ENCODE measurements at places on chromosomes 11 and 22.

DNA sequence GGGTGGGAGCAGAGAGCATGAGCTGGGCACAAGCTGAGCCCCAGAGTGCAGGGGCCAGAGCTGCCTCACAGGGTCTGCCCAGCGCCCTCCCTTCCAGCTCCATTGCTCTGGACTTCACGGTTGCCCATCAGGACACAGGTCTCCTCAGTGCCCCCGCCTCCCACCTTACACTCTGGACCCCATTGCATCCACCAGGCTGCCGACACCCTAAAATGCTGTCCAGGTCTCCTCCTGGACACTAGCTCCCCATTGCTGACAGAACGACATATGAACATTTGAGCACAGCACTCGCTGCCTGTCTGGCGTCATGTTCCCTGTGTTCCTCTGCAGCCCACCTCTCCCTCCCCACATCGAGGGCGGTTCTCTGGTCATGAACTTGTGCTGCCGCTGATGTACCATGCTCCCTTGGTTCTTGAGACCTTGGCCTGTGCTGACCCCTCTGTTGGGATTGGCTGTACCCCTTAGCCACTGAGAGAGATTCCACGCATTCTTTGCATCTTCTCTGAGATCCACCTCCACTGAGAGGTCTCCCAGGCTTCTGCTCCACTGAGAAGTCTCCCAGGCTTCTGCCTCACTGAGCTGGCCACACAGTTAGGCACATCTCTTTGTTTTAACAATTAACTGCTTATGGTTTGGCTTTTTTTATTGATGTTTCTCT lies 34.2 kb upstream of the NECTIN1 start:
- DNase-seq = no peak

GRCh38 chr11:122285070-122285988 lies 169.3 kb upstream of the BLID start:
- no peak for DNase-seq

- DNase-seq = no peak
Observed at GRCh38 chr11:122517403-122518379, 137.8 kb upstream of the UBASH3B start.

GRCh38 chr11:62340269-62340901 lies 3.1 kb downstream of the ASRGL1 start:
- DNase-seq = peak; percentile 16

DNA sequence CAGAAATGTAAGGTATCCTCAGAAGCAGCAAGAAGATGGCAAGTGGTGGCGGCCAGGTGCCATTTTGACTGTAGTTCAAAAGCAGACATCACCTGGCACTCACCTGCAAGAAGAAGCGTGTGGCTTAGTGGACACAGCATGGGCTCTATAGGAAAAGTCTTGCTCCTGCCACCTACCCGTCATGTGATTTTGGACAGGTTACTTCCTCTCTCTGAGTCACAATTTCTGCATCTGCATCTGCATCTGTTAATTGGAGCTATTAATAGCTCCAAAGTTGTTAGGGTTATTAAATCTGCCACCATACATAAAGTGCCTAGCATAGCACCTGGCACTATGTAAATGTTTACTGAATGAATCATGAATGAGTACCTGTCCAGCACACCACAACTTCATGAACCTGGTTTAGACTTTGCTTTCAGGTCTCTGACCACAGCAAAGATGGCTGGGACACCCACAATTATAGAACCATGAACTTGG lies 16.8 kb downstream of the RAB30 start:
- no peak for DNase-seq

DNA sequence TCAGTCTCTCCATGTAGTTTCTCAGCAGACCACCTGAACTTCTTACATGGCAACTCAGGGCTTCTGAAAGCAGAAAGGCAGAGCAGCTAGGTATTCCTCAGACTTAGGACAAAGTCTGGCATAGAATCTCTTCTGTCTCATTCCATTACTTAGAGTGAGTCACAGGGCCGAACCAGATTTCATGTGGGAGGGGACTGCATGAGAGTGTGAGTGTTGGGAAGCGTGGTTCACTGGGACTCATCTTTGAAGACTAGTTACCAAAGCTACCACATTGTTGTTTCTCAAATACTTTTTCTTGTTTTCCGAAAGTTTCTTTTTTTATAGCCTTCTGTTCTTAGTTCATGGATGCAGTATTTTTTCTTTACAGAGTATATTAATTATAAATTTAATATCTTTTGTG lies 36.1 kb upstream of the SCN3B start:
- DNase-seq = no peak

- DNase-seq = no peak
Observed at GRCh38 chr11:82944198-82944597, 42.7 kb downstream of the DDIAS start.

GRCh38 chr11:17610085-17610894 lies 63.2 kb downstream of the OTOG start:
- DNase-seq = no peak

GRCh38 chr22:46665151-46665695 lies 45.0 kb downstream of the GRAMD4 start:
- no peak for DNase-seq

- DNase-seq = no peak
Observed at GRCh38 chr11:104221455-104221854, 57.5 kb upstream of the PDGFD start.

DNA sequence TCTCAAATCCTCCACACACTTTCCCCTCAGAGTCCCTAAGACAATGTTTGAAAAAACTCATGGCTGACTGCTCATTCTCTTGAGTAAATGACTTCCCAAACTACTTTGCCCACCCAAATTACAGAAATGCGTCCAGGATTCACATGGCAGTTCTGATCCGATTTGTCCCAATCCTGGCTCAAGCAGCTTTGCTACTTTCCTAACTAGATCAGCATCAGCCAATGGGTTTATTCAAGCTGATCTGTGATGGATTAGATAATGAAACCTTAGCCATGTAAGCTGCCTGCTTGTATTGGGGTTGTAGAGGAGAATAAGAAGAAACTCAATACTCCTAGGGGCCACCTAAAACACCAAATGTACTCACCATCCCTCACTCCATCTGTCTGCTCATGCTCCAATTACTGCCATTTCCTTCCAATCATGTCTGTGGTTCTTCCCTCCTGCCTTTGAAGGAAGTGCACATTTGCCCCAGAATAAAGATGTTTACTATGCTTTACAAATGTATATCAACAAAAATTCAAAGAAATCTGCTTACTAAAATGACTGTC lies 6.9 kb downstream of the RBFOX2 start:
- no peak for DNase-seq

DNA sequence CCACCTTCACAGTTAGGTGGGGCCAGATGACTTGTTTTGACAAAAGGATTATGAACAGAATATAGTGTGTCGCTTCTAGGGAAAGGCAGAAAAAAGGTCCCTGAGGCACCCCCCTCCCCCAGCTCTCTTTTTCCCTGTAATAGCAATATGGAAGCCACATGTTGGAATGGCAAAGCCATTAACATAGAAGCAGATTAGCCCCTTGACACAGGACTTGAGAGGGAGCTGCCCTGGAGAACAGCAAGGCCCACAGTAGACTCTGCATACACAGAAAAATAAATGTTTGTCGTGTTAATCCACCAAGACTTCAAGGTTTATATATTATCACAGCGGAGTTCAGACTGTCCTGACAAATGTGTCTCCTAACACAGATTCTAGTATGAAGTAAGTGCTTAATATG lies 1222.9 kb downstream of the LRRC4C start:
- DNase-seq = no peak

DNA sequence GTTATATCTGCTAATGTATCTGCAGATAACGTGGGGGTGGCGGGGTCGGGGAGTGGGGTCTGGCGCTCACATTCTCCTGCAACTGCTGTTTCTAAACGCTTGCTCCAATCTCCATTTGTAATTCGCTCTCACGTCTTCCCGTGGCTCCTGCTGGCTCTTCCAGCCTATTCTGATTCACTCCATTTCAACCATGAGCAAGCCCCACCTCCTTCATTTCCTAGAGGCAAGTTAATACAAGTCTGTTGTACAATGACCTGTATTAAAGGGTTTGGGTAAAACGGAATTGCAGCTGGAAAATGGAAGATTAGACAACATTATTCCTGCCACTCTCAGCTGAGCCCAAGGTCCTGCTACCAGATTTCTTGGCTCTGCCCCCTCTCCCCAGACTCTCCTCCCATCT lies 132.3 kb downstream of the CSNK2A3 start:
- no peak for DNase-seq

DNA sequence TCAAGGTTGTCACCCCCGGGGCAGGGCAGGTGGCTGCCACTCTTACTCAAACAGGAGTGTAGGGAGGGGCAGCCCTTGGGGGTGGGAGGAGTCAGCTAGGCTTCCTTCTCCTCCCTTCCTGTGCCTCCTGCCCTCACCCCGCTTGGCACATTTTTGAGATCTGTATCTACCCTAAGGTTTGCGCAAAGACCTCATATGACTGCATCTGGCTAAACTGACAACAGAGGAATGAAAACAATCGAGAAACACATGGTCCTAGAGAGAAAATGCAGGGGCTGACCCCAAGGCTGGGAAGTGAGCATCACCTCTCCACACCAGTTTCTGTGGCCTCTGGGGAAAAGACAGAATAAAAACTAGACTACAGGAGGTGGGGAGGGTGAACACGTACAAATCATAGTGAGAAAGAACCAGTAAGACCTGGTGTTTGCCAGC lies 28.1 kb downstream of the IGSF9B start:
- peak; percentile 33 for DNase-seq

DNA sequence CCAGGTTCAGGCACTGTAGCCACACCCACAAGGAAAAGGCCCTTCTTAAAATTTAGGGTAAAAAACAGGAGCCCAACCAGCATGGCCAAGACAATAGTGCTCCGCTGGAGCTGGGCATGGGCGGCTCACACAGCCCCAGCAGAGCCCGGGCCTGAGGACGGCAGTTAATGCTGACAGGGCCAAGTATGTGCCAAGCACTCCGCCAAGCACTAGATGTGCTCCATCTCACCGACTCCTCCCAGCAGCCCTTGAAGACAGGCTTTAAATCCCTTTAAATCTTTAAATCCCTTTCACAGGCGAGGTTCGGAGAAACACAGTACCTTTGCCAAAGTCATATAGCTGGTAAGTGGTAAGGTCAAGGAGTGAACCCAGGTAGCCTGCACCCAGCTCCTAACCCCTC lies 4.8 kb downstream of the ARFGAP2 start:
- DNase-seq = no peak

DNA sequence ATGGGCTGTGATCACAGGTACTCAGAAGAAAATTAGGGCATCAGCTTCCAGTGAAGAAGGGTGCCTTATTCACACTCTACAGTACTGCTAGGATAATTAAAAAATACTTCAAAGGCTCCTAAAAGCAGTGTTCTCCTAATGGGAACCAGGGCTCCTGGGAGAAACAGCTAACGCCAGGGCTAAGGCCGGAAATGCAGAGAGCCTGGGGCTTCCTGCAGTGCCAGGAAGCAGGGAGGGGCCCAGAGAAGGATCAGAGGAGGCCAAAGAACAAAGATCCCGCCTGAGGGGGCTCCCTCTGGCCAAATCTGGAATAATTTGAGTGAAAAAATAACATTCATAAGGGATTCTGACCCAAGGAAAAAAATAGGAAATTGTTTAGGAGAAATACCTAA lies 27.5 kb downstream of the TOLLIP start:
- no peak for DNase-seq

GRCh38 chr11:20203831-20204230 lies 43.6 kb upstream of the DBX1 start:
- no peak for DNase-seq

GRCh38 chr22:35530700-35531099 lies 9.9 kb upstream of the RASD2 start:
- DNase-seq = no peak

DNA sequence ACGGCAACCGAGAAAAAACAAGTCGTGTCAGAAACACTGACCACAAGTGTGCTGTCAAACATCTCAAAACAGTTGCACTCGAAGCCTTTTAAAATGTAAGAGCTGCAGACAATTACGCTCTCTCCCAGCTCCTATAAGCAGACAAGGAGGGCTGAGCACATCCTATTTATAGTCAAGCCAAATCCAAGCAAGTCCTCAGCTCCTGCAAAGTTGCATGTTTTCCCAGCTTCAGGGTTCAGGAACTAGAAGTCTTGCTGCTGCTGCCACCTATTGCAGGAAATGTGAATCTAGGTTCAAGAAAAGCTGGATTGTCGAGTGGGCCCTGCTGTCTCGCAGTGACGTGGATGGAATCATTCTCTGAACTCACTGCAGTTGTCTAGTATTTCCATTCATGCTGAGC lies 15.5 kb downstream of the EFCAB6 start:
- no peak for DNase-seq

GRCh38 chr11:71153005-71153390 lies 99.4 kb downstream of the SHANK2 start:
- DNase-seq = no peak

GRCh38 chr22:36196254-36197064 lies 5.2 kb downstream of the APOL4 start:
- DNase-seq = no peak

- no peak for DNase-seq
Observed at GRCh38 chr11:57815476-57815875, 53.9 kb downstream of the CTNND1 start.

- DNase-seq = no peak
Observed at GRCh38 chr11:58318532-58318931, 40.3 kb downstream of the OR5B17 start.

DNA sequence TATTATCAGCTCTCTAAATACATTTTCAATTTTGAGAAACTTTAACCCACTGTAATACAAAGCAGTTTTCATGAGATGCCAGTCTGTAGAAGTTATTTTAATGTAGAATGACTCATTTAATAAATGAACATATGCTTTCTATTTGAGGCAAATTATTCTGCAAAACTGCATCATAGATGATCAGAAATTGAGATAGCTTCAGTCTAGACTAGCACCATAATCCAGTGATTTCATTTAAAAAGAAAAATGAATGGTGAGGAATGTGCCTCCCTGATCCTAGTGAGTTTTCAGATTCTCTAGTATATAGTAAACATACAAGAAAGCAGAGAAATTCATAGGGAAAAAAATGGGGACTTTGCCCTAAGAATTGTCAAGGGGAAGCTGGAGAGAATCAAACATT lies 66.1 kb downstream of the OR5AK2 start:
- no peak for DNase-seq

GRCh38 chr11:76752321-76753143 lies 30.6 kb upstream of the TSKU start:
- no peak for DNase-seq

GRCh38 chr11:8813658-8814057 lies 97.3 kb upstream of the AKIP1 start:
- no peak for DNase-seq

DNA sequence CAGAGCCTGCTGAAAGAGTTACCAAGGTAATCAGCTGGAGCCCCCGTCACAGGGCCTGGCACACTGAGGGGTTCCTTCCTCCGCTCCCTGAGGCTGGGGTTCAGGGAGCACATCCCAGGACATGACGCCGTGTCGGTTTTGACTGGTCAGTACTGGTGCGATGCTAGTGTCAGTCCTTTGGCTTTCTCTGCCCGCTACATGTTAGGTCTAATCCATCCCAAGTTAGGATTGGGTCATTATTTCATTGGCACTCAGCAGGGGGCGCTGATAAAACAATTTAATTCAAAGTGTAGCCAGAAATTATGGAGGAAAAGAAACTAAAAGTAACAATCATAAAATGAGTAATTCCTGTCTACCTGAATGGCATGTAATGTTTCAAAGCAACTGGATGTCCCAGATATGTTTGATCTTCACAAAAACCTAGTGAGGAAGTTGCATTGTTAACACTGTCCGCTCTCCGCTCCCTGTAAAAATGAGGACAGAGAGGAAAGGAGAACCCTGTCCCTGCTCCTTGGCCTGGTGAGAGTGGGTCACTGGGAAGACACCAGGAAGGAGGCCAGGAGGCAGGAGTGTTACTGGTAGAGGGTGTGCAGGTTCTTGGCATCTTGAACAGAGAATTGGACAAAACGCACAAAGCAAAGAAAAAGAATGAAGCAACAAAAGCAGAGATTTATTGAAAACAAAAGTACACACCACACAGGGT lies 27.1 kb downstream of the TSKU start:
- DNase-seq = no peak

Data from stimulated activated CD4-positive, alpha-beta T cell treated with anti-CD3 and anti-CD28 coated beads, TNF-alpha, amount 100 ng/mL, for 1 hour (primary cell).